ENCODE measurements at places on chromosomes 7 and 10.
A peak's percentile ranks its signal among the peaks of the same experiment; 100 is the strongest.

- DNase-seq: no peak
Observed at GRCh38 chr10:26703974-26704373, 6.5 kb downstream of the PDSS1 start.

- DNase-seq: no peak
Observed at GRCh38 chr7:156668130-156668741, 27.7 kb downstream of the RNF32 start.

DNA sequence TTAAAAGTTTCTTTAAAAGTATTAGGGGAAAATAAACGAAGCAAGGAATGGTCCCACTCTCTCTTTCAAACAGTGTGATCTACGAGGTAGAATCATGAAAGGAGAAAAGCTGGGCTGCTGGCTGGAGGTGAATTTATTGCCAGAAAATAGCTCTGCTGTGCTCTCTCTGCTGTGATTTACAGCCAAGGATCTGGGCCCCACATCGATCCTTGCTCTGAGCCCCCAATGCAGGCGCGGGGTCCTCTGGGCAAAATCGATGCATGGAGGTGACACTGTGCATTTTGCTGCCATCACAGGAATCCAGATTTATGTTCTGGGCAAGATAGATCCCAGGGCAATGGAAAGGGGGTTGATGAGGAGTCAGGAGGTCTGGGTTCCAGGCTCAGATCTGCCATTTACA is 91.0 kb upstream of the GPR26 start:
- no peak for DNase-seq

- no peak for DNase-seq
Observed at GRCh38 chr7:29478226-29478625, 85.4 kb upstream of the PRR15 start.

DNA sequence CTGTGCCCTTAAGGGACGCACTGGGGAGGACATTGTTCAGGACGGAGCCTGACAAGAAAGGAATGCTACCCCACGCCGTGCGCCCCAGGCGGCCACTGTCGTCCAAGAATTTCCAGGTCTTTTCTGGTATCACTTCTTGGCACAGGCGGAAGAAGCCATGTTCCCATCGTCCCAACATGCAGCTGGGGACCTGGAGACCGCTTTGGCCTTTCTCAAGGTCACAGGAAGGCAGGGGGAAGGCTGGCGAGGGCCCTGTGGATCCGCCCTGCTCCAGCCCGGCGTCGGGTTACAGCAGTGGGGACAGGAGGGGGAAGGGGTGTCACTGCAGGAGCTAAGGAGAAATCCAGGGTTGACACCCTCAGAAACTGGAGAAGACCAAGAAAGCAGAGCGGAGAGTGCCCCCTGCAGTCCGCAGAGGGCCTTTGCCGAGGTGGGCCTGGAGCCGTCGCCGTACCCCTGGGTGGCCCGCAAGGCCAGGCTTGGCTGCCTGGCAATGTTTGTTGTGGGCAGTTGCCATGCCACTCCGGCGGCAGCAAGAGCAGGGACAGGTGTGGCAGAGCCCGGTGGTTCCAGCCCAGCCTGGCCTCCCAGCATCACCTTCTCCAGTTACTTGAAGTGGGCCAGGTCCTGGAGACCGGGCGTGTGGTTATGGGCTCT is 104.1 kb downstream of the LHPP start:
- peak; percentile 30 for DNase-seq

DNA sequence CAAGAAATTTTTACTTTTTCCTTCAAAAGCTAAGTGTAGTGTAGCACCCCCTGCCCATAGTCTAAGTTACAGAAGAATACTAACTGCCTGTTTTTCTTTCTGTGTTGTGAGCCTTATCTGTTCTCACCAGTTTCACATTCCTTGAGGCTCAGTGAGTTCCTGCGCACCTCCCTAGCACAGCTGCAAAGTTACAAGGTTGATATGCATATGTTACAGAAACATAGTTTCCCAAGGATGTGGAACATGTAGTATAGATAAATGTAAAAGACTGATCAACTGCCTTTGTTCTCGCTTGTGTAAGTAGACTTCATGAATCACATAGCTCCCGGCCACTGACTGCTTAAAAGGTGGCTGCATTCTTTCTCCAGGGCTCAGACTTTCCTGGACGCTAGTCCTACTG is 6.7 kb upstream of the ZNF33B start:
- no peak for DNase-seq

DNA sequence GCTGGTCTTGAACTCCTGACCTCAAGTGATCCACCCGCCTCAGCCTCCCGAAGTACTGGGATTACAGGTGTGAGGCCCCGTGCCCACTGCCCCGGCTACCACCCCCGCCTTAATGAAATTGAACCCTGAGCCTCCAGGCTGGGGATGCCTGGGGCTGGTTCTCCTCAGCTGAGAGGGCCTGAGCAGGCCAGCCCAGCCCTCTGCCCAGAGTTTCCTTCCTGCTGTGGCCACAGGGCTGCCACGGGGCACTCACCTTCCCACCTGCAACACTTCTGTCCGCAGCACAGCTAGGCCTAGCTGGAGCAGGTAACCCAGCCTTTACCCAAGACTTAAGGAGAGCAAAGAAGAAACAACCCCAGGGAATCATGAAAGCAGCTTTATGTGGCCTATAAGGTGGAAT is 78.1 kb upstream of the ANLN start:
- DNase-seq: no peak

GRCh38 chr10:94780844-94781243 is 18.4 kb downstream of the CYP2C19 start:
- DNase-seq: no peak
